ENCODE measurements at places on chromosomes 5 and 9.
A peak's percentile ranks its signal among the peaks of the same experiment; 100 is the strongest.

GRCh38 chr9:112331674-112331952 lies 1.8 kb downstream of the PTBP3 start:
- no peak for DNase-seq

DNA sequence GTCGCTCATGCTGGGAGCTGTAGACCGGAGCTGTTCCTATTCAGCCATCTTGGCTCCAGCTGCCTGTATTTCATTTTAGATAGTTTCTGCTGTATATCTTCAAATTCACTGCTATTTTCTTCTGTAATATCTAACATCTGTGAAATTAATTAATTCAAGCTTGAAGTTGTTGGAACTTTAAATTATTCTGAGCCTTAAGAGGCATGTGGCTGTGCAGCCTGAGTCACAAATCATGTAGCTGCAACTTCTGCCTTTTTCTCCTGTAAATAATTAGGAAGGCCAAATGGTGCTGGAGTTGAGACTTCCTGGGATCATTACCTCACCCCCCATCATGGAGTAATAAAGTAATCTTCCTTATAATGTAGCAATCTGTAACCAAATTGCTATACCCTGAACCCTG lies 183.3 kb upstream of the PCSK5 start:
- no peak for DNase-seq

DNA sequence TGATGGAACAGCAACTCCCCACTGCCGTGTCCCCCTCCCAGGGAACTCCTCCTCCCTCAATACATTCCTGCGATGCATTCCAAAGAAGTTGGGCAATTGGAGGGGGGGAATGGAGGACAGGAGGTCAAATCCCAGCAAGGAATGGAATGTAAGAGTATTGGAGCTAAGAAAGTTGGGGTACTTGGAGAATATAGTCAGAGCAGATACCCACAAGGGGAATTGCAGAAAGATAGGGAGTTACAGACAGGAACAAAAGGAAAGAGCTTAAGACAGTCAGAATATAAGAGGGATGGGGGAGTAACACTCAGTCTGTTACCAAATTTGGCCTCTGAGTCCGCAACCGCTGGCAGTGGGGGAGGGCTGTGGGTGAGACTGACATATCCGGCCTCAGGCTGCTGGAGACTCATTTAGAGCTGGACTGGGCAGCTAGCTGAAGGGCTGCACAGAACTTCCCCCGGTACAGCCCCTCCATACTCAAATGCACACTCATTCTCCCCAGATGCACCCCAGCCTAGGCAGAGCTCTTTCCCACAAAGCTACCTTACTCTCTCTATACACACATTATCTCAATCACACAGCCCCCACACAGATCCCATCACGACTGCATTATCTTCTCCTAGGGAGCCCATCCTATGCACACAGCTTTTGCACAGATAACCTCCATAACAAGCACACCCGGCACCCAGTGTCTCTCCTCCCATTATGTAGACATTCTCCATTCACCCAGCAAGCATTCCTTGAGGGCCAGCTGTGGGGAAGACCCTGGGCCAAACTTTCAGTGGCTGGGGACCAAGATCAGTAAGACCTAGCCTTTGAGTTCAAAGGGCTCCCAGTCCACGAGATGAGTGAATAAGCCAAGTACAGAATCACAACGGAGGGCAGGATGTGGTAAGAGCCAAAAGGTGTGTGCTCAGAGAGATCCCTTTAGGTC lies 3.7 kb downstream of the TLN1 start:
- peak; percentile 86 for DNase-seq

GRCh38 chr9:113454914-113455761 lies 8.4 kb upstream of the RGS3 start:
- DNase-seq = peak; percentile 83

- DNase-seq = no peak
Measured at GRCh38 chr9:128213746-128214497, 10.7 kb downstream of the DNM1 start.

DNA sequence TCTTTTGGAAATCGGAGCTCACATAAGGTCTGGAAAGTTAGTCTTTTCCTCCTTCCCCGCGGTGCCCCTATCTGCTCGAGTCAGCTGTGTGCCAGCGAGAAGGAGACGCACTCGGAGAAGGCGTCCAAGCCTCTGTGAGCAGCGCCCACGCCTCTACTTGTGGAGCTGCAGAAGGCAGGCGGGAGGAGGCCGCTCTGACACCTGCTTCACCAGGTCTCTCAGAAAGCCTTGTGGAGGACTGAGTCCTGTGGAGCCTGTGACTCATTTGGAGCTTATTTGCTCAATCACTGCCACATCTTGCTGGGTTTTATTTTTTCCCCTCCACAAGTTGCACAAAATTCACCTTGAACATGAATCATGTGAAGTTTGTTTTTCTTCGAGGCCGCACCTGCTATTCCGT lies 117.5 kb downstream of the IRX2 start:
- no peak for DNase-seq

GRCh38 chr9:69759021-69759420 lies 790 bp downstream of the PTAR1 start:
- DNase-seq = no peak

DNA sequence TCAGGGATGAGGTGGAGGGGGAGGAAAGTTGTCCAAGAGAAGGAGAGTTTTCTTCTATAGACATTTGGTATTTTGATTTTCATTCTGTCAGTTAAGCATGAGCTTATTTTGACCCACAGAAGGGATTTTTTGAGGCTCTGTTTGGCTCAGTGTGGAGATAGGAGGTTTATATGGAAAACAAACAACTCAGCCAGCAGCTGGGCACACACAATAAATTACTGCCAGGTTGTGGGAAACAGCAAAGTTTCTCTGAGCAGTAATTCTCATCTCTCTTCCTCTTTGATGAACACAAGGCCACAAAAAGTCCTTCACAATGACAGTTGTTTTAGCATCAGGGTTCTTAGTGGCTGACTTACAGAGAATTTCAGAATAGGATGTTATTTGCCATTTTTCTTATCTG lies 486.1 kb downstream of the KDM4C start:
- DNase-seq = no peak

DNA sequence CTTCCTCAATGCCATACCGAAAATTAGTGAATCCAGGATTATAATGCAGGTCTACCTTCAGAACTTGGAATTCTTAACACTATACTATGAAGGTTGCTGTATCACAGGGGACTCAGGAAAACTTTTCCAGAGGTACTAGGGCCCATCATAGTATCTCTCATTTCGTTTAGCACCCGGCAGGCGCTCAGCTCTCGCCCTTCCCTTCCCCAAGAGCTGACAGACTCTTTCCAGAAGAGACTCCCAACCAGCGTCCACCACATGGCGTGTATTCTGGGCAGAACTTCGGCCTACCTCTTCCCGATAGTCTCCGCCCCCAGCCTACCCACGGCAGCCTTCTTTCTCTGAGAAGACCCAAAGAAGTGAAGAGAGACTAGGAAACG lies 271 bp downstream of the NOL8 start:
- no peak for DNase-seq

GRCh38 chr5:152237531-152237930 lies 167.5 kb downstream of the NMUR2 start:
- DNase-seq = no peak

DNA sequence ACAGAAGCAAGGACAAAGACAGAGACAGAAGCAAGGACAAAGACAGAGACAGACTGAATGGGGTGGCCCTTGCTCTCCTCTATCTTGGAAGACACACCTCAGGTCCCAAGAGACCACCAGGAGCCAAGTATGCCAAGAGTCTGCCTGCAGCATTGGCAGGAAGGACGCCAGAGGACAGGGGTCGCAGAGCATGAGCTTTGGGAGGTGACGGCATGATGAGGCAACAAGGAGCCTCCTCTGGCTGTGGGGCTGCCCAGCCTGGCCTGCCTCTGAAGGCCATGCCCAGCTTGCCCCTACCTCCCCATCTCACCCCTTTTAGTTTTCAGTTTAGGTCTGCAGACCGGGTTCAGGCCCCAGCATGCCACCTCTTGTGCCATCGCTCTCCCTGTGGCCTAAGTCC lies 17.6 kb downstream of the PDGFRB start:
- DNase-seq = no peak

DNA sequence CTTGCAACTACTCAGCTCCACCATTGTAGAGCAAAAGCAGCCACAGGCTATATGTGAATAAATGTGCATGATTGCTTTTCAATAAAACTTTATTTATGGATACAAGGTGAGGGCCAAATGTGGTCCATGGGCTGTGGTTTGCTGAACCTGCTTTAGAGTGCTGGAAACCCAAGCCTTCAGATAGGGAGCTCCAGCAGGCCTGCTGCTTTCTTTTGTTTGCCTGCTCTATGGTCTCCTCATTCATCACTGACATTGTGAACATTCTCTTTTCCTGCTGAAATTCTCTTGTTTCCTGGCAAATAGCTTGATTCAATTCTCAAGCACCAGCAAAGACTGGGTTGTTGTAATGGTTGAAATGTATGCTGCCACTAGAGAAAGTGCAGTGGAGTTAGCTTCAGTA lies 26.0 kb downstream of the EGFLAM start:
- DNase-seq = no peak

- no peak for DNase-seq
Measured at GRCh38 chr5:68699966-68700365, 393.8 kb upstream of the SLC30A5 start.

- DNase-seq = no peak
Measured at GRCh38 chr5:59798862-59799667, 94.5 kb downstream of the PDE4D start.

DNA sequence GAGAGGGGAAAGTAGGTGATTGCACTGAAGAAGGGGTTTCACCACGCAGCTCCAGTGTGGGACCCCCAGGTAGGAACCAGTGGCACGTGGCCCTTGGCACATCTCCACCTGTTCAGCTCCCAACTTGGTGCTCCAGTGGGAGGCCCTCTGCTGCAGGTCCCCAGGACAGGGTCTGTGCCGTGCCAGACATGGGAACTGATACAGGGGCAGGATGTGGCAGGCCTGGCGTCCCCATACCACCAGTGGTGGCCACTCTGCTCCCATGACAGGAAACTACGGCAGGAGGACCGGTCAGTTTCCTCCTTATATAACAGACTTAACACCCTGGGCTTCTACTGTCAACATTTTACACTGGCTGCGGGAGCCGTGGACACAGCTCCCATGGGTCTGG lies 67.3 kb downstream of the PSMB7 start:
- no peak for DNase-seq

GRCh38 chr9:98374385-98375051 lies 119.1 kb upstream of the TBC1D2 start:
- peak; percentile 75 for DNase-seq

GRCh38 chr9:122193651-122194050 lies 33.9 kb downstream of the MORN5 start:
- DNase-seq = no peak

DNA sequence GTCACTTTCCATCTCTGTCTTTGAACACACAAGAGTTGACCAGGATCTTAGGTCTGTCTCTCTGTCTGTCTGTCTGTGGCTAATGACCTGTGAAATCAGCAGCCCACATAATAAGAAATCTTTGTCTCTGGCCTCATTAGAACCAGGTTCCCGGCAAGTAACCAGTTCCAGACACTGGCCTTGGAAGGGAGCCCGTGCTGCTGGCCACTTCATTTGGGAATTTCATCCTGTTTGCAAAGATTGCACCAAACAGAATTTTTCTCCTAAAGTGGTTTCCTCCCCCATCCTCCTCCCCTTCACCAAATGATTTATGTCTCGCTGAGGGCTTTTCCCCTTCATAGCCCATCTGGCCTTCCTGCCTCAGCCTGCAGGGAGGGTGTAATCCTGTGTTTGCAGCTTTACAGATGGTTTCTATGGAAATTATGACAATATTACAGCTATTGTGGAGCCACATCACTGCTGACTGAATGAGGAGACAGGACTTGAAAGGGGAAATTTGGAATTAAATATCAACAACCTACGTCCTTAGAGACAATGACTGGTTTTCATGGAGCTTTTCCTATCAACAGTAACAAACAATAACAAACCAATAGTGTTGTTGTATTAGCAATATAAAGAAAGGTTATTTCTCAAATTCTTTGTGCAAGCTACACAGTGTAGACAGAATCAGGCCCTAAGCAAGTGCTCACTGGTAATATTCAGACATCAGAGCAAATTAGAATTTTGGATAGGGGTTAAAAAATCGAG lies 25.7 kb downstream of the DPYSL3 start:
- DNase-seq = peak; percentile 98

DNA sequence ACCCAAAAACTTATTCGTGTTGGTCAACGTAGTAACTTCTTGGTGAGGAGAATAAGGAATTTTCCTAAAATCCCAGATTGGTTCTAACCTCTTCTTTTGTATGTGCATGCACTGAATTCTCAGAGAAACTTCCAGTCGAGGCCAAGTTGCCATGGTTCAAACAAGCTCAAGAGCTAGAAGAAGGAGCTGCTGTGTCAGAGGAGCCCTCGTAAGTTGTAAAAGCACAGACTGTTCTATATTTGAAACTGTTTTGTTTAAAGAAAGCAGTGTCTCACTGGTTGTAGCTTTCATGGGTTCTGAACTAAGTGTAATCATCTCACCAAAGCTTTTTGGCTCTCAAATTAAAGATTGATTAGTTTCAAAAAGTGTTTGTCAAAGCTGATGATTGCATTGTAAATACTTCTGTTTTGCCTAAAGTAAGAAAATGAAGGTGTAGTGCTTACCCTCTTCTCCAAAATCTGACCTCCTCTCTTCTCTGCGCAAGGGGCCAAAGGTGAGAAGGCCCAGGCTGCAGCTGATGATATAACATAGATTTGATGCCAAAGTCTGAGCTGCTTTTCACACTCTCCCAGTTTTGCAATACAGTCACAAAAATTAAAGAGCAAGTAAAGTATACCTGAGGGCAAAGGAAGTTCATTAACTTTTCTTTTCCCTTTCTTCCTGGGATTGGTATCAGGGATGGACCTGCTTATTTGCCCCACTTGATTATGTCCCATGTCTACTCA lies 210.8 kb downstream of the ADAMTSL1 start:
- no peak for DNase-seq

DNA sequence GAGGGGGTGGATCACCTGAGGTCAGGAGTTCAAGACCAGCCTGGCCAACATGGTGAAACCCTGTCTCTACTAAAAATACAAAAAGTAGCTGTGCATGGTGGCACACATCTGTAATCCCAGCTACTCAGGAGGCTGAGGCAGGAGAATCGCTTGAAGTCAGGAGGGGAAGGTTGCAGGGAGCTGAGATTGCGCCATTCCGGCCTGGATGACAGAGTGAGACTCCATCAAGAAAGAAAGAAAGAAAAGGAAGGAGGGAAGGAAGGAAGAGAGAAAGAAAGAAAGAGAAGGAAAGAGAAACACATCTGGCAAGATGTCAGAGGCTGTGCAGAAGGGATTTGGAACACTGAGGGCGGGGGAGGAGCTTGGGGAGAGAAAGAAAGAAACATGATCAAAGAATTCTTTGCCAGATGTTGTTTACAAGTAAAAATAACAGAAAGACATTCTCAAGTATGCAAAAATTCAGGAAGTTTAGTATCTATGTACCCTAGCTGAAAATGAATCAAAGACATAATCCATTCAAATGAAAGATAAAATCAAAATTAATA lies 93.7 kb downstream of the AK8 start:
- DNase-seq = no peak

- DNase-seq = no peak
Measured at GRCh38 chr9:16425562-16426231, 444.8 kb downstream of the BNC2 start.

- DNase-seq = no peak
Measured at GRCh38 chr5:82820961-82821845, 256.0 kb downstream of the TMEM167A start.

DNA sequence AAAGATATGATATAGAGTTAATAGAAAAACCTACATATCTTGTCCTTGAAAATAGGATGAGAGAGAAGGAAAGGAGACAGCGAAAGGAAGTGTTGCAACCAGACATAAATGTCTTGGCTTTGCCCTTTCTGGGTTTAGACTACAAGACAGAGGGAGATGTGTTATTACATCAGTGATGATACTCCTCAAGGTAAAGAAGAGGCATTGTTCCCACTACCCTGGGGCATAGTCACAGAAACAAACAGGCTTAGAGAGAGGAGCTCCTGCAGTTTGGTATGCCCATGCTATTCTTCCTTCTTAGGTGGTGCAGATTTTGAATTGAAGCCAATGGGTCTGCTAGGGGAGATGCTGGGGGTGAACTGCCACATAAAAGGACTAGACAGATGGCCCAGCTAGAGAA lies 166.8 kb upstream of the RFX3 start:
- no peak for DNase-seq

All from stromal cell of bone marrow (primary cell).